ENCODE measurements at places on chromosomes 5 and 9.
A peak's percentile ranks its signal among the peaks of the same experiment; 100 is the strongest.

DNA sequence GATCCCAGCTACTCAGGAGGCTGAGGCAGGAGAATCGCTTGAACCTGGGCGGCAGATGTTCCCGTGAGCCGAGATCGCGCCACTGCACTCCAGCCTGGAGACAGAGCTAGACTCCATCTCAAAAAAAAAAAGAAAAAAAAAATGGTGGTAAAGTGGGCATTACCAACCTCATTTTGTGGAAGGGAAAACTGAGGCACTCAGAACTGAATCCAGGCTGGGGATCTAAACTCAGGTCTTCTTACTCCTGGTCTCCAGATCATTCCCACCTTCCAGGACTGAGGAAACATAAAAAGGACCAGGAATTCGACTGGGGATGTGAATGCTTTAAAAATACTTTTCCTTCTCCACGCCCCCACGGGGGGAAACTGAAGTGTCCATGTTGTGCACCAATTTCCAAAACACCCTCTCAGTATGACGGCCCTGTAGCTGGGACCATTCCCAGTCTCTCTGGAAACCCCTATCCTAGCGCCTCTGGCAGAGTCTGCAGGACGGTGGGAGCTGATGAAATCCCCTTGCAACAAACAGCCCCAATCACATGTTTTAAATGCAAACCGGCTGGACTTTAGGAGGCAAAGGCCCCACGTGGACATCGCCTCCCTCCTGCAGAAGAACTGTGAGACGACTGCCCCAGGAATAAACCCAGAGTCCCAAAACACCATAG lies 8.9 kb upstream of the AKNA start:
- DNase-seq, result no peak

DNA sequence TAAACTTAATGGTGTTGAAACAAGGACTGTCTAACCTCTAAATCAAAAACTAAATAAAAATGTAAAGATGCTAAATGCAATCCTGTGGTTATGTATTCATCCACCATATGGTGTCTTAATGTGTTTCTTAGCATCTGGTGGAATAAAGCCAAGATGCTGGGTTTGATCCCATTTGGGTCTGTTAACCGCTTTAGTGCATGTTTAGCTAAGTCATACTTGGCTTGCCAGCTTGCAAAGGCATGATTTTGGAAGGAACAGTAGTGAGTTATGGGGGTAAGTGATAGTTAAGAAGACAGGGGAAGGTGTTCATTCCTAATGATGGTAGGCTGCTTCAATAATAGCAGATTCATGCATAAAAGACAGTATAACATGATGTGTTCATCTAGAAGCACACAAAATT lies 139.0 kb upstream of the SLC27A6 start:
- no peak for DNase-seq

DNA sequence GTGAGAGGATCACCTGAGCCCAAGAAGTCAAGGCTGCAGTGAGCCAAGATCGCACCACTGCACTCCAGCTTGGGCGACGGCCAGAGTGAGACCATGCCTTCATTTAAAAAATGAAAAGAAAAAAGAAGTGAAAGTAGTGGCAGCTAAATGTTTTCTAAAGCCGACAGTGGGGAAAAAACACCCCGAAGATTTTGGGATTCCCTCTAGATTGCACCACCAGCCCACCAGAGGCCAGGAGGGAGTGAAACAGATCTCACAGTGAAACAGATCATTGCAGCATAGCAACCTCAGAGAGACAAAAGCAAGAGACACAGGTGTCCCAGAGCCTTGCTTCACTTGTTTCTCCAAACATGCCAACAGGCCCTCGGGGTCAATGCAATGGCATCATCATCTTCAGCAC lies 156.8 kb downstream of the PAX5 start:
- no peak for DNase-seq

DNA sequence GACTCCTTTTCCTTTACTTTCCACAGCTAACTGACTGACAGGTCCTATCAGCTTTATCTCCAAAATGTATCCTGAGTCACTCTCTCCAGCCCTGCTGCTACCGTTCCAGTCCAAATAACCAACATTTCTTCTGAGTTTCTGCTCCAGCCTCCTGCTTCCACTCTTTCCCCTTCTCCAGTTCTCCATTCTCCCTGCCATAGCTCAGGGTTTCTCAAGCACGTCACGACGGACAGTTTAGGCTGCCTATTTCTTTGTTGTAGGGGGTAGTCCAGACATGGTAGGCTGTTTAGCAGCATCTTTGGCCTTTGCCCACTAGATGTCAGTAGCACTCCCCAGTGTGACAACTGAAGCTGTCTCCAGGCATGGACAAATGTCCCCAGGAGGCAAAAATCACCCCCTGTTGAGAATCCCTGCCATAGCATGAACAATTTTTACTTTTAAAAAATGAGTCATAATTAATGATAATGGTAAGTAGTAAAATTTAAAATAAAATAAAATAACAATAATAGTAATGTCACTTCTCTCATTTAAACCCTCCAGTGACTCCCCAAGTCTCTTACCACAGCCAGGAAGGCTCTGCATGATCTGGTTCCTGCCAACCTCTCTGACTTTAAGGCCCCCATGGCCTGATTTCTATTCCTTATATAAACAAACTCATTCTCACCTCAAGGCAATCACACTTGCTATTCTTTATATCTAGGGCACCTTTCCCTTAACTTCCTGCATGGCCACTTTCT lies 105.4 kb upstream of the FER start:
- DNase-seq, result peak; percentile 6

- no peak for DNase-seq
These were observed 22.4 kb downstream of the MVB12B start for GRCh38 chr9:126348911-126349550.

- no peak for DNase-seq
These were observed 81.0 kb downstream of the ESM1 start for GRCh38 chr5:54904425-54904824.

GRCh38 chr9:124296796-124297550 lies 39.2 kb downstream of the NEK6 start:
- no peak for DNase-seq

GRCh38 chr5:151602806-151603205 lies 11.7 kb upstream of the FAT2 start:
- DNase-seq, result no peak

DNA sequence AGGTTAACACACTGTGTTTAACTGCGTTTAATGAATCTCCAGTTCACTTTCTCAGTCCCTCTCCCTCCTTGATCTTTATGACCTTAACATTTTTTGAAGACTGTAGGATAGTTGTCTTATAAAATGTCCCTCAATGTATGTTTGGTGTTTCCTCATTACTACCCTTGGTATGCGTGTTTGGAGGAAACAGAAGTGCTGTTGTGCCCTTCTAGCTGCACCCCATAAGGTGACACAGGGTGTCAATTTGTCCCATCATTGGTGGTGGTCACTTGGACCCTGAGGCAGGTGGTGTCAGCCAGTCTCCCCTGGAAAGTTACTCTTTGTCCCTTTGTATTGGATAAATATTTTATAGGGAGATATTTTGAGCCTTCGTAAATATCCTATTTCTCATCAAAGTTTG lies 52.3 kb downstream of the RAD23B start:
- no peak for DNase-seq

GRCh38 chr5:179256328-179257175 lies 88.7 kb downstream of the ADAMTS2 start:
- DNase-seq, result no peak

GRCh38 chr5:78416677-78417425 lies 56.4 kb downstream of the SCAMP1 start:
- no peak for DNase-seq

- DNase-seq, result no peak
These were observed 89.6 kb upstream of the CACNA1B start for GRCh38 chr9:137787786-137788505.

- no peak for DNase-seq
These were observed 2.9 kb upstream of the MYOZ3 start for GRCh38 chr5:150658121-150658520.

- no peak for DNase-seq
These were observed 171.8 kb upstream of the PITX1 start for GRCh38 chr5:135205632-135206349.

- DNase-seq, result no peak
These were observed 354.1 kb upstream of the RFX3 start for GRCh38 chr9:3879726-3880505.

GRCh38 chr9:29800821-29801220 lies 2227.5 kb upstream of the C9orf72 start:
- DNase-seq, result no peak

- no peak for DNase-seq
These were observed 522.9 kb upstream of the DAB2 start for GRCh38 chr5:39947657-39948056.

GRCh38 chr9:124088476-124088837 lies 76.9 kb downstream of the LHX2 start:
- no peak for DNase-seq

- no peak for DNase-seq
These were observed 1.0 kb upstream of the ALDH1B1 start for GRCh38 chr9:38391278-38392118.

DNA sequence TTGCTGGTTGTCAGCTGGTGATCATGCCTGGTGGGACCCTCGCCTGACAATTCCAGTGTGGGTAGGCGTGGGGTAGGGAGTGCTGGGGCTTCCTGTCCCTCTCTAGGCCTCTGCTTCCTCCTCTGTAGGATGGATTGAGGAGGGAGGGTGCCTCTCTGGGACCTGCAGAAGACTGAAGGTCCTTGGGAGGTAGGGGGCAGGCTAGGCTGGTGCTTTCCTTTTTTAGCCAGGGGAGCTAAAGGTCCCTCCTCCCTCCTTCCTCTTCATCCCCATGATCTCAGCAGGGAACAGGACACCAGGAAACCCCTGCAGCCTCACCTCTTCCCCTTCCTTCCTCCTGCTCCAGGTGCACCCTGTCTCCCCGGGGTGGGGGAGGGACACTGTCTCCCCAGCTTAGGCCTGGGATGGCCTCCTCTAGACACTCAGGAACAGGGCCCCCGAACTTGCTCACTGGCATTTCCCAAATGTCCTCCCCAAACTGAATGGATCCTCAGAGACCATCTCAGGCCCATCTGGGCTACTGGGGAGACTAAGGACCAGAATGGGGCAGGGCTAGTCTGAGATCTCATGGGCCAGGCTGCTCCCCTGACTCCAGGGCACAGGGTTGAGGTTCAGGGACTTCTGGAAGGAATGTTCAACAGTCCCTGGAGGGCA lies 8.4 kb downstream of the SH2D3C start:
- no peak for DNase-seq

- no peak for DNase-seq
These were observed 209.6 kb upstream of the SLC30A5 start for GRCh38 chr5:68884144-68884754.

GRCh38 chr9:133194597-133194996 lies 14.5 kb downstream of the OBP2B start:
- no peak for DNase-seq

DNA sequence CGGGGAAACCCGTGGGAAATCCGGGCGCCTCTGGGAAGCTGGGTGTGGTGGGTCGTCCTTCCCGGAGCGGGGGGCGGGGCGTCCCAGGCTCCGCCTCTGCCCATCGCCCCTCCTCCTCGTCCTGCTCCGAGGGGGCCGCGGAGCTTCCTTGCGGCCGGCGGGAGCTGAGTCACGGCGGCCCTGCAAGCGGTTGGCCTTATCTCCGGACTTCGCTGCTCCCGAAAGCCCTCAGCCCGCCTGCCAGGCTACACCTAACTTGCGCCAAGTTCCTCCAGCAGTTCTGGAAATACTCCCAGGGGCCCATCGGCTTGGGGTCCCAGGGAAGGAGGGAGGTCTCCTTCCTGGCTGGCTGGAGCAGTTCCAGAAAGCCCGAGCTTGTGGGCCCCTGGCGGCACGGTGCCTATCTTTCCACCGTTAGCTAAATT lies 54.1 kb upstream of the CDKN2AIPNL start:
- DNase-seq, result peak; percentile 42

GRCh38 chr5:96440185-96440538 lies 7.1 kb upstream of the PCSK1 start:
- no peak for DNase-seq

DNA sequence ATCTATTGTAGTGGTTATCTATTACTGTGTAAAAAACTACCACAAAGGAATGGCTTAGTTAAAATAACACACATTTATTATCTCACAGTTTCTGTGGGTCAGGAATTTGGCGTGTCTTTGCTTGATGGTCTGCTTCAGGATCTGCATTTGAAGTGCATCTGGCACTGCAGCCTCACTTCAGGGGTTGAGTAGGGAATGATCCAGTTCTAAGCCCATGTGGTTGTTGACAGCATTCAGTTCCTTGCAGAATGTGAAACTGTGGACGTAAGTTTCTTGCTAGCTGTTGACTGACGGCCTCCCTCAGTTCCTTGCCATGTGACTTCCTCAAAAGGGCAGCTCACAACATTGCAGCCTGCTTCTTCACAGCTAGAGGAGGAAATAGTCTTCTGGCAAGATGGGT lies 2.1 kb upstream of the OGN start:
- peak; percentile 11 for DNase-seq

DNA sequence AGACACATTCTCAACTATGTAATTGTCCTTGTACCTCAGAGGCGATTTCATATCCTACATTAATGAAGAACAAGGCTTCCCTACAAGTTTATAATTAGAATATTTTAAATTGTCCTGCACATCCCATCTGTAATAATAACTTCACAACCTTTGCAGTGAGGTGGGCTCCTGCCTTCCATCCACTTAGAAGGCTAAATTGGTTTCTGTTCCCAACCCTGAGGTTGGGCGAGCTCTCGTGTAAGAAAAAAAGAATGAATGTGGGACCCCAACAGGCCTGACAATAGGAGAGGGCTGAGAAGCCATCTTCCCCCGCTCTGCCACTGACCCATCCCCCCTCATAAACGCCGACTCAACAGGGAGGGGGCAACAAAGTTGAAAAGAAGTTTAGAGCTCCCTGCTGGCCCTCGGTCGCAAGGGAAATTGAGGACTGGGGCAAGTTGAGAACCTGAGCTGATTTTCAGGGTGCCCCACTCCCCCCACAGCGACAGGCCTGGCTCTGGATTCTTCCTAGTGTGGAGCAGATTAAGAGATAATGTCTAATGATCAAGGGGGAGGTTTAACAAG lies 9.4 kb downstream of the BARHL1 start:
- DNase-seq, result no peak

DNA sequence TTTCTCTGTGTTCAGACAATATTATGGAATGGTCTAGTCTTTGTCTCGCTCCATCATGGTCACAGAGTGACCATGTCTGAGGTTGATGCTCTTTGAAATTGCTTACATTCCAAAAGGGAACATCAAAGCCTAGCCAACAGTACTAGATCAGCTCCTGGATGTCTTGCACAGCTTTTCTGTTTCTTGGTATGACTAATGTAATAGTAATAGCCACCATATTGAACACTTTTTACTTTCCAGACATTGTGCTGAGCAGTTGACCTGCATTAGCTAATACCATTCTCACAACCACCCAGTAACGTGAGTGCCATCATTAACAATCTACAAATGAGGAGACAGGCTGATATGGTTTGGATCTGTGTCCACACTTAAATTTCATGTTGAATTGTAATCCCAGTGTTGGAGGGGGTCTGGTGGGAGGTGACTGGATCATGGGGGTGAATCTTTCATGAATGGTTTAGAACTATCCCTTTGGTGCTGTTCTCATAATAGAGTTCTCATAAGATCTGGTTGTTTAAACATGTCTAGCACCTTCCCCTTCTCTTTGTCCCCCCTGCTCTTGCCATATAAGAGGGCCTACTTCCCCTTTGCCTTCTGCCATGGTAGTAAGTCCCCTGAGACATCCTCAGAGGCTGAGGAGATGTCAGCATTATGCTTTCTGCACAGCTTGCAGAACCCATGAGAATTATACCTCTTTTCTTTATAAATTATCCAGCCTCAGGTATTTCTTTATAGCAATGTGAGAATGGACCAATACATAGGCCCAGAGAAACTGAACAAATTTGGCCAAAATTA lies 577.5 kb upstream of the CLINT1 start:
- no peak for DNase-seq

GRCh38 chr9:100911273-100911672 lies 117.3 kb upstream of the PLPPR1 start:
- DNase-seq, result no peak

- DNase-seq, result no peak
These were observed 81.3 kb upstream of the IER5L start for GRCh38 chr9:129259375-129259774.

- no peak for DNase-seq
These were observed 198.4 kb upstream of the NR3C1 start for GRCh38 chr5:143601917-143602333.

Measured in activated effector memory CD4-positive, alpha-beta T cell treated with Interleukin-2 at 50 U/mL for 16 hours (primary cell).